EH (cell line): ENCODE measurements at places on chromosomes 13 and 19.

GRCh38 chr13:25784119-25784518 lies 267.7 kb downstream of the SHISA2 start:
- no peak for DNase-seq

- DNase-seq, result no peak
Observed at GRCh38 chr13:111401151-111401550, 80.7 kb downstream of the TEX29 start.

DNA sequence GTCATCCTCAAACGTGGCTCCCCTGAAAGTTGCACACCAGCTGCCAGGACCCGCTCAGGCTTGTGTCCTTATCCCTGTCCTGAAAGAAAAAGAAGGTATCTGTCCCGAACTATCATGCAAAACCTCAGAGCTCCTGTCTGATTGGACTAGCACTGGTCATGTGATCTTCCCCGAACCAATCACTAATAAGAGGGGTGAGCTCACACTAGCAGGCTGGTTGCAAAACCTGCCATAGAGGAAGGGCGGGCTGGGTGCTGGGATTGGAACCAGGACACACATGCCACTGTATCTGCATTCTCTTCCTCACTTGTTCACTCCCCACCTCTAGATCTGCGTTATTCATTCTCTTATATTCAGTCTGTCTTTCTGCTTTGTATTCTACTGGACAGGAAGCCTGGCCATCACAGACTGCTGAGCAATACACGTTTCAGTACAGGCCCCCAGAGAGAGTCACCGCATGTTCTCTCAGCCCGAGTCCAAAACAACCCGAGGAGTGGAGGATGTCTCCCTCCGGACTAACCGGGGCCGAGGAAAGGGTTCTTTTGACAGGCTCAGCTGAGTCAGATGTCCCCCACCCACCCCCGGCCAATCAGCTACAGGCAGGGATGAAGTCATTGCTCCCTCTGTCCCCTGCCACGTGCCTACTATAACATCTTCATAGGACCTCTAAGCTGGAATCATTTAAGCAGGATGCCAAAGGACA lies 97.7 kb downstream of the SIPA1L3 start:
- peak; percentile 99 for DNase-seq

DNA sequence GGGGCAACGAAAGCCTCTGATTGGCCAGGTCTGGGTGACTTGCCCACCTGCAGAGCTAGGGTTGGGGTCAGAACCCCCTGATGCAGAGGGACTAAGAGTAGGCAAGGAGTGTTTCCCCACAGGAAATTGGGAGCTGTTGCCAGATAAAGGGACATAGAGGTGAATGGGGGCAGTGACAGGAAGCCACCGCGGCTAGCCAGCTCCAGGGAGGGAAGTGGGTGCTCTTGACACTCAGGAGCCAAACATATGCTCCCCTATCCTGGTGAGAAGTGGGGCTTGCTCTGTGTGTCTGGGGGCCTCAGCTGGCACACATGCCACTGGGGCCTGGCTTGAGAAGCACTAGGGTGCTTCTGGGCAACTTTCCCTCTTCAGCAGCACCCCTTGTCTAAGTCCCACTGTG lies 26.0 kb downstream of the WDR88 start:
- DNase-seq, result no peak

DNA sequence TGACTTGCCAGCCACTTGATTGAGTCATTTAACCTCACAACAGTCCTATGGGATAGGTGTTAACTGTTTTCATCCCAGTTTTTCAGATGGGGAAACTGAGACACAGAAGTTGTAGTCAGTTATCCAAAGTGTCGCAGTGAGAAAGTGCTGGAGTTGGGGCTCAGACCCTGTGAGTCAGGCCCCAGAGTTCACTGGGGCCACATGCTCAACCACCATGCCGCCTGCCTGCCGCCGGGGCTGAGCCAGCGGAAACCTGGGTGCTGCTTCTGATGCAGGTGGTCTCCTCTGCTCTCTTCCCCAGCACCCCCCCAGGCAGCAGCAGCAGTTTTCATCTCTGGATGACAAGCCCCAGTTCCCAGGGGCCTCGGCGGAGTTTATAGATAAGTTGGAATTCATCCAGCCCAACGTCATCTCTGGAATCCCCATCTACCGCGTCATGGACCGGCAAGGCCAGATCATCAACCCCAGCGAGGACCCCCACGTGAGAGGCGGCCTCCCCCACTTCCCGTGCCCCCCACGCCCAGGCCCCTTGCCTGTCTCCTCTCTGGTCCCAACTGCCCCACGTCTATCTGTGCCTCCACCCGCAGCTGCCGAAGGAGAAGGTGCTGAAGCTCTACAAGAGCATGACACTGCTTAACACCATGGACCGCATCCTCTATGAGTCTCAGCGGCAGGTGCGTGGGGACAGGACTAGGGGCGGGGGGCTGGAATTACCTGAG lies 12.9 kb downstream of the BCKDHA start:
- DNase-seq, result no peak

DNA sequence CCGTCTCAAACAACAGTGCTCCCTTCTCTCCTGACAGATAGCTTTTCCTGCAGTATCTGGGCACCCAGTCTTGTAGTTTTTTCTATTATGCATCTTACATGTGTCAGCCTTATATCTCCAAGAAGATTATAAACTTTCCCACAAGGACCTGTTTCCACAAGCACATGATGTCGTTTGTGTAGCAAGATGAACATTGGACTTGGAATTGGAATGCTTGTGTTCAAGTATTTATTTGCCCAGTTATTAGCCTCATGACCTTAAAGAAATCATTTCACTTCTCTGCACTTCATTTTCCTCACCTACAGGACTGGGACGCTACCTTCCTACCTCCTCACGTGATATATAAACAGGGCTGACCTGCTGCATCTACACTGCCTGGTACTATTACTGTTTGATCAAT lies 21.5 kb downstream of the SHISA2 start:
- no peak for DNase-seq

DNA sequence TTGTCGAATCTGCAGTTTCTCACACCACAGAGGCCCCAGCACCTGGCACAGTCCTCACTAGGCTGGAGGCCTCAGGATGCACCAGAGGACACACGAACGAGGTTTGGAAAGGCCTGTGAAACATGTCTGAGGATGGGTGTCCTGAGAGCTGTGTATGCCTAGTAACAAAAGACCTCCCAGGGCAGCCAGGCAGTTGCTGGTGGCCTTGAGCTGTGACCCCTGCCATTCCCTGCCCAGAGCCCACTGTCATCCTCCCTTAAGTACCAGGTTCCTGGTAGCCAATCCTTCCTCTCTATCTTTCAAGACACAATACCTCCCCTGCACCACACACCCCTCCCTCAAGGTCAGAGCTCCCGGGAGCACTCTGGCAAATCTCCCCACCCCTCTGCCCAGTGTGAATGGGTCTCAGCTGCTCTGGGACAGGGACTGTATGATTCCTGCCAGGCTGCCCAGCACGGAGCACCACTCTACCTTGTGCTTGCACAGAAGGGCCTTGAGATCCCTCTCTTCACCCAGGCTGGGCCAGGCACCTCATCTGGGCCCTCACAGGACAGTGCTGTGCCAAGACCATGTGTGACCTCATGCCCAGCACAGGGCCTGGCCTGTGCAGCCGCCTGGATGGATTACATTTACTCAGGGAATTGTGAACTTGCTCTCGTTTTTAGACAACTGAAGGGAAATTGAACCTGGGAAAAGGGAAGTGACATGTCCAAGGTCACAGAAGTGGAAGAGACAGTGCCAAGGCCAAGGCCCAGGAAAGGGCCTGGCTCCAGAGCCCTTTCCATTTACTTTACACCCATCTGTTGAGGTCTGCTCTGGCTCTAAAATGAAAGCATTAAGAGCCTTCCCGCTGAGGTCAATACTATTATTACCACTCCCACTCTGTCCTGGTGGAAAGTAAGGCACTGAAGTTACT lies 2.2 kb downstream of the ZNF787 start:
- DNase-seq, result no peak

GRCh38 chr13:52187029-52187423 lies 27.6 kb upstream of the NEK3 start:
- no peak for DNase-seq
